ENCODE measurements at places on chromosomes 13 and 19. TPM values are rescaled to one million over a fixed set of nuclear protein-coding genes. Genes with fewer than 3 reads are reported as not detected.

DNA sequence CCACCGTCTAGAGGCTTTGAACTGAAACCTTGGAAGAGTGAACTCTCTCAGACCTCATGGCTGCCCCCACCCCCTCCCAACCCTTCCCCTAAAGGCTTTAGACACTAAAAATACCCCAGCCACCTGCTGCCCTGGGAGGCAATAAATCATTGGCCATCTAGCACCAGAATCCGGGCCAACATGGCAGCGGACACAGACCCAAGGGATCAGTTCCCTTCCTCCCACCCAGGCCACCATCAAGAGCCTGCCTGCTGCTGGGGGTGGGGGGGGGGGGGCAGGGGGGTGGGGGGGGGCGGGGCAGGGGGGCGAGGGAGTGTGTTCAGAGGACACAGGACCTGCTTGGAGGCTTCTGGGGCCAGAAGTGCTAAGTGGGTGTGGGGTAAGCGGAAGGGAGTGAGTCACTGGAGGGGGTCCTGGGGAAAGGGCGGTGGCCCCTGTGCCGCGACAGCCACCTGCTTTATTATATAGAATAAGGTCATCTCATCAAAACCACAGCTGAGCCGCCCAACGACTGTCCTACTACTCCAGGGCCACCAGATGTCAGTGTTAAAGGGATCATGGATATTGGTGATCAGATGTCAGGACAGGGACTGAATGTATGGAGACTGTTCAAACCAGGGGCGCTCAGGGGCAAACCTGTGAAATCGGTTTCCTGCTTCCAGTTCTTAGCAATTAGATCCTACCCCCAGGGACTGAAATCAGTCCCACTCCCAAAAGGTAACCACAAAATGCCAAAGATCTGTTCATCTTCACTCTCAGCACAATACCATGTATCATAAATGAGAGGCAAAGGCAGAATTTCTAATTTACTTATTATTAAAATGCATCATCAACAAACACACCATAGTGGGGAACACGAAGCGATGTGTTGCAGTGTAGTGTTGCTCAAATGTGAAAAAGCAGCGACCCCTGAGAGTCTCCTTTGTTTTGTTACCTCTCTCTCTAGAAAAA is 24.3 kb downstream of the ARL11 start:
- no peak for DNase-seq

DNA sequence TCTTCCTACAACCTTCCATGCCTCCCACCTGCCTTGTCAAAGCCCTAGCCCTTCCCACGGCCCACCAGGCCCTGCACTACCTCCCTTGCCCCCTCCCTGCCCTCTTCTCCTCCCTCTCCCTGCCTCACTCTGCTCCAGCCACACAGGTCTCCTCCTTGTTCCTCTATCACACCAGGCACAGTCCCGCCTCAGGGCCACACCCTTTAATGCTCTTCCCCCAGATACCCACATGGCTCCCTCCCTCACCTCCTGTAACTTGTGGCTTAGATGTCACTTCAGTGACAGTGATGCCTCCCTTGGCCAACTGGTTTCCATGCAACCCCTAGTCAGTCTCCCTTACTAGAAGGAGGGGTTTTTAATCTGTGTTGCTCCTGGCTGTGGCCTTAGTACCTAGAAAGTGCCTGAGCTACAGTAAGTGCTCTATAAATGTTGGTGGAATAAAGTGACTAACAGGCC is 1.3 kb downstream of the SIRT6 start:
- no peak for DNase-seq

- DNase-seq: no peak
Observed at GRCh38 chr19:49065905-49066512, 1.4 kb upstream of the NTF4 start.

- no peak for DNase-seq
Observed at GRCh38 chr13:80605011-80605410, 264.1 kb upstream of the SPRY2 start.

DNA sequence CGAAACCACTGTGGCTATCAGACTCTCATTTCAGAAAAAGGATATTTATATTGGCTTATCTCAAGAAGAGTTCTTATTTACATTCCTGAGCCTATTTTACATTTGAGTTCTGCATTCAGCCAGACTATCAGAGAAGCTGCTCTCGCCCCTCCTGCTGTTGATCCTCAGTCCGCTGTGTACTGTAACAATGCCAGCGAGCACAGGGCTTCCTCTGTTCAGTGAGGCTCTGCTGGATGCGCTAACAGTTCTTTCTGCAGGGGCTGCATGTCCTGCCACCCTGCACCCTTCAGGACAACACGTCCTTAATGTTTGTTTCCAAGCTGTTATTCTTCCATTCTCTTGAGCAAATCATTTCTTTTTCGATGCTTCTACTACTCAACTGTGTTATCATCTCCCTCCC is 463.7 kb upstream of the SGCG start:
- no peak for DNase-seq

- no peak for DNase-seq
Observed at GRCh38 chr13:76969488-76970365, 21.4 kb downstream of the ACOD1 start.

DNA sequence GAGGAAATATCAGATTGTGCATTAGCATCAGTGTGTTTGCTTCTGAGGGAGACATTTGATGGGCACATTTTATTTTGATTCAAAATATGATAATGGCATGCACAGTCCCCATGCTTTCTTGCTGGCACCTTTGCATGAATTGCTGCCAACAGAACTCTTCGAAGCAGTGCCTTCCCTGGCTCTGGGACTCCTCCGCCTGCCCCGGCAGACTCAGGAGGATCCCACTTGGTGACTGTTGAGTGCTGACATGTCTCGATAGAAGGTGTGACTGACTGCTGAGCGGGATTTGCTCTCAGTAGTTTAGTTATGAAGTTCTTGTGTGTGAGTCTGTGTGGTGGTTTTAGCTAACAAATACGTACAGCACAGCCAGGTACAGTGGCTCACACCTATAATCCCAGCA is 239.7 kb downstream of the FGF9 start:
- no peak for DNase-seq

- no peak for DNase-seq
Observed at GRCh38 chr19:15297416-15298224, 34.7 kb downstream of the BRD4 start.

- peak; percentile 83 for DNase-seq
Observed at GRCh38 chr19:13208672-13209483, 58.7 kb downstream of the IER2 start.

DNA sequence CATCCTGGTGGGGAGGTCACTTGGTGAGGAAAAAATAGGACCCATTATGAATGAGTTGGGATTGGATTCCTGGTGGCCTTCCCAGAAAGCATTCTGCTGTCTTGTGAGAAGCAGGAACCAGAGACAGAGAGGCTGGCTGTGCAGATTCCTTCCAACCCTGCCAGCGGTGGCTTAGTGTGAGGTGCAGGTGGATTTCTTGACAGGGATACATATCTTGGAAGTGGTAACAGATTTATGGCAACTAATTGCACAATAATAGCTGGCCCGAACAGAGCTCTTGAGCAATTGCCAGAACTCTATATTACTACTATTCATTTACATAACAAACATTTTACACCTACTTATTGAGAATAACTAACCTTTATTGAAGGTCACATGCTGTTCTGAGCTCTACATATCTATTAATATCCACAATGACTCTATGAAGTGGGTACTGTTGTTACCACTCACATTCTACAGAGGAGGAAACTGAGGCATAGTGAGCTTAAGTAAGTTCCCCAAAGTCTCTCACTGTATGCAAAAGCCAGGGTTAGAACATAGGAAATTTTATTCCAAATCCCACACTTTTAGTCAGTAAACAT is 173.9 kb upstream of the SERP2 start:
- DNase-seq: no peak

DNA sequence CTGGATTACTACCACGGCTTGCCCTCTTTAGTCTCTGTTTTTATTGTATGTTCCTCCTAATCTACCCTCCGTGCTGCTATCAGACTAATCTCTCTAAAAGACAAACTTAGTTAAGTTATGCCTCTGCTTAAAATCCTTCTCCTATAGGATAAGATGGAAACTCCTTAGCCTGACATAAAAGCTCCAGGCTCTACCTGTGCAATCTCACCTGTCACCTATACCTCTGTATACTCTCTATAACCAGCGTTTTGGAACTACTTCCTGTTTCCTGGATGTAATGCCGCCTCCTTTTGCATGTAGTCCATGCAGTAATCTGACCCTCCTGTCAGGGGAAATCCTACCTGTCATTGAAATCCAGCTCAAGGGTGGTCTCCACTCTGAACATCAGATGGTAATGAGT is 41.2 kb downstream of the OLFM4 start:
- no peak for DNase-seq

DNA sequence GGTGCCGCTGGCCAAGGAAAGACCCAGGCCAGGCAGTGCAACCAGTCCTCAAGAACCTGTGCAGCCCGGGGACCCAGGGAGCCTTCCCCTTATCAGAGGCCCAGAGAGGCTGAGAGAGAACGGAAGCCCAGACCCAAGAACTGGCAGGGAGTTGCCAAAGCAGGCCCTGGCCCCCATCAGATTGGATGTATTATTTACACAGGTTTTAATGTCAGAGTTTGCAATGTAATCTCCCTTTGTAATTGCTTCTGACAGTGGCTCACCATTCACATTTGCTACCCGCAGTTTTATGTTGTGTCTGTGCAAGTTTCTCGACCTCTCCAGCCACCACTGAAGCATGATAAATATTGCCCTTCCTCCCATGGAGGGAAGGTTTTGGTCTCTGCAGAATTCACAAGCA is 660.9 kb downstream of the LIG4 start:
- DNase-seq: no peak

GRCh38 chr13:106159295-106160195 is 375.9 kb downstream of the EFNB2 start:
- no peak for DNase-seq

DNA sequence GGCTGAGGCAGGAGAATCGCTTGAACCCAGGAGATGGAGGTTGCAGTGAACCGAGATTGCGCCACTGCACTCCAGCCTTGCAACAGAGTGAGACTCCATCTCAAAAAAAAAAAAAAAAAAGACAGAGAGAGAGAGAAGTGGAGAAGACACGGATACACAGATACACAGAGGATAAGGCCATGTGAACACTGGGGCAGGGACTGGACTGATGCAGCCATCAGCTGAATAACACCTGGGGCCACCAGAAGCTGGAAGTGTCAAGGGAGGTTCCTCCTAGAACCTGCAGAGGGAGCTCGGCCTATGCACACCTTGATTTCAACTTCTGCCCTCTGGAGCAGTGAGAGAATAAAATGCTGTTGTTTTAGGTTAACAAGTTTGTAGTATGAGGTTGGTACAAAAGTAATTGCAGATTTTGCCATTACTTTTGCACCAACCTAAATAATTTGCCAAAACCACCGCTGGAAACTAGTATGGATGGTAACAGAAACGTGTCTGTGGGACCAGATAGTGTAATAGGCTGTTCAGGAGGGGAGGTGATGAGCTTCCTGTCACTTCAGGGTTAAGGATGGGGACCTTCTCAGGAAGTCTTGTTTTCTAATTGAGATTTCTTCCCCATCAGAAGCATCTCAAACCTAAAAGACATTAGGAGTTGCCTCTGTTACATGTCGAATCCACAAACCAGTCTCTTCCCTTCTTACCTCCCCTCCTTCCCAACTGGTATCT is 36.4 kb upstream of the IGSF23 start:
- DNase-seq: peak; percentile 56

- DNase-seq: no peak
Observed at GRCh38 chr19:17604372-17605025, 49.0 kb downstream of the COLGALT1 start.

DNA sequence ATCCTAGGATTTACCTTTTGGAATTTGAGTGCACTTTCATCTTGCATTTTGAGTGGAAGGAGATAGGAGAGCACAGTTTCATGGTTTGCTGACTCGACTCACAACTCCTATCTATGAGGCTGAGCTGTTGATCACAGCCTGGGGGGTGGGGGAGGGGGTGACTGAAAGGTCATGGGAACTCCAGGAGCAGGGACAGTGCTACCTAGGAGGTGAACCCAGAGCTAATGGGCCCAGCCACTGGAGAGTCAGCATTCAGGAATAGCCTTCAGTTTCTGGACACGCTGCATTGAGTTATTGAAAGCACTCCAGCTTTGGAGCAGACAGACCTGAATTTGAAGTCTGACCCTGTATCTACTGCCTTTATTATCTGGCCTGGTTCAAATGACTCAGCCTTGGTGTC is 339.9 kb downstream of the SLC7A1 start:
- no peak for DNase-seq

GRCh38 chr13:67229481-67230403 is at the start of gene PCDH9:
TSS of gene PCDH9 (minus strand) at chr13:67230336. CDS start at chr13:67228440, 1,896 bp downstream.
- no peak for DNase-seq

DNA sequence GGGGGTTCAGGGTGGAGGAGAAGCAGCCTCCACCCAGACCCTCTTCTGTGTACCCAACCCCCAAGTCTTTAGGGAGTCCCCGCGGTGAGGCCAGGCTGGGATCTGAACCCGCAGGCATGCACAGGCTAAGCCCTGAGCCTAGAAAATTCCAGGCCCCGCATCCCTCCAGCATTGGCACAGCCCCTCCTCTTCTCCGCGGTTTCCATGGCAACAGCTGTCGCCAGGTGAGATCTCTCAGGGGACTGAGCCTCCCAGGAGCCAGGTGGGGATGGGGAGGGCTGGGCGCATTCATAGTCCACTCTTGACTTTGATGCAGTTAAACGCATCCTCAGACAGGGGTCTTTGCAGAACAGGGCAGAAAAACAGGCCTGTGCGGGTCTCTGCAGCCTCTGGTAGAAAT is 48.3 kb upstream of the USP29 start:
- DNase-seq: no peak

DNA sequence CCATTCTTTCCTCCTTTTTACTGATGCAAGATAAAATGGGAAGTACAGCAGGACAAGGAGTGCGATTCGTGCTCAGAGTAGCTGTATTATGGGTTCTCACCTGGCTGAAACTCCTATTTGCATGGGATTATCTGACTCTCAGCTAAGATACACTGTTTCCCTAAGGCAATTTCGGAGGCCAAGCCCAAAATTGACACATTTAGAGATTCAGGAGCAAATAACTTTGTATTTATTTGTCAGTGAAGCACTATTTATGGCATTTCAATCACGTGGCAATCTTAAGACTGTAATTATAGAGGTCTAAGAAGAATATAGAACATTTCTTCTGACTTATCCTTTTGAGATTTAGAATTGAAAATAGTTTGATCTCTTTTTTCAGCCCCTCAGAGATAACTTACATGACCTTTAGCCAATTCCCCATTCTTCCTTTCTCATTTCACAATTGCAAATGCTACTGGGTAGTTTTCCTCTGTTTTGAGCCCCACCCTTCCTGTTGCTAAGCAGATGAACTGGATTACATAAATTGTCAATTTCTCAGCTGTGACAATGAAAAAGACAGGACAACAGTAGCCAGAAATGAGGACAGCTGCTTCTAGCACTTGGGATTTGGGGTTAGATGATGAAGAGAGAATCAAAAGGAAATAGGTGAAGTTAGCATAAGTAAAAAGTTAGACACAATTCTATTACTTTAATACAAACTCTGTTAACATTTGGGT is 122.7 kb upstream of the FRY start:
- no peak for DNase-seq

The PLPPR3 gene
- 5.9 TPM for total RNA-seq

The LRG1 gene
- total RNA-seq: 9.0 TPM

The BRME1 gene
- total RNA-seq: 2.1 TPM

The CLEC4M gene
- total RNA-seq: 7.4 TPM

The ZNF560 gene
- total RNA-seq: not detected

The TINCR gene
- 3.1 TPM for total RNA-seq

All from upper lobe of left lung (tissue), 6 donors.